Kidney tubule cell (primary cell): ENCODE measurements at places on chromosomes 2 and 18.

DNA sequence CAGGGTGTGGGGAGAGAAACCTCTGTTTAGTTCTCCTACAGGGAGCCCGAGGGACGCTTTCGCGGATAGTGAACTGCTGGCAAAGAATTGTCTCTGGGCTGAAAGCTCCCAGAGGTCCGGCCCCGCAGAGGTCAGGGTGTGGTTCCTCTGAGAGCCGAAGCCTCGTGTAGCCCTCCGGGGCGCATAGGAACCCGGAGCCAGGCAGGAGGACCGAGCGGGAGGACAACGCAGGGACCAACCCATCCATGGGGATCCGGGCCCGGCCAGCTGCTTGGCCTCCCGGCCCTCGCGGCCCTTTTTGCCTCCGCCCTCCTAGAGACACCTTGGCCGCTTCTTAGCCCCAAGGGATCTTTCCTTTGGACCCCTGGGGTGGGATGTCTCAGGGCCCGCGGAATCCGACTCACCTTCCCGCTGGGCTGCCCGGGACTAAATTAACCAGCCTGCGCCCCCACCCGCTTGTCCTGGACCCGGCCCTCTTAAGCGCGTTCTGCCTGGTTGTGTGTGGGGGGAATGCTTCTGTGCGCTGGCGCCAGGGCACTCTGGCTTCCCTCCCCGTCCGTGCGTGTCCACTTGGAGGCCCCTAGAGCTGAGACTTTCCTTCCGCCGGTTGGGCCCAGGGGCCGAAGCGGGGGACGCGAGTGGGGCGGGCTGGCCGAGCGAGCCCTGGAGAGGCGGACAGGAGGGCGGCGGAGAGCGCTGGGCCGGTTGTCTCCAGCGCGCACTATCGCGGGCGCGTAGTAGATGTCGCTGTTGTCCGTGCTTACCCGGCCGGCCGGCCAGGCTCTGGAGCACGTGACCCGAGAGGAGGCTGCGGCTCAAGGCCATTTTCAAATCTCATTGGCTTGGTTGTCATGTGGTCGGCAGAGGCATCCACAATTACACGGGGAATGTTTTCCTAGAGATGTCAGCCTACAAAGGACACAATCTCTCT lies at the start of gene HOXD10:
HOXD10 (plus strand) TSS at position 896 of the 931 bp plus-strand sequence. CDS start 56 bp downstream, outside the sequence.
- DNase-seq, result peak; percentile 93

DNA sequence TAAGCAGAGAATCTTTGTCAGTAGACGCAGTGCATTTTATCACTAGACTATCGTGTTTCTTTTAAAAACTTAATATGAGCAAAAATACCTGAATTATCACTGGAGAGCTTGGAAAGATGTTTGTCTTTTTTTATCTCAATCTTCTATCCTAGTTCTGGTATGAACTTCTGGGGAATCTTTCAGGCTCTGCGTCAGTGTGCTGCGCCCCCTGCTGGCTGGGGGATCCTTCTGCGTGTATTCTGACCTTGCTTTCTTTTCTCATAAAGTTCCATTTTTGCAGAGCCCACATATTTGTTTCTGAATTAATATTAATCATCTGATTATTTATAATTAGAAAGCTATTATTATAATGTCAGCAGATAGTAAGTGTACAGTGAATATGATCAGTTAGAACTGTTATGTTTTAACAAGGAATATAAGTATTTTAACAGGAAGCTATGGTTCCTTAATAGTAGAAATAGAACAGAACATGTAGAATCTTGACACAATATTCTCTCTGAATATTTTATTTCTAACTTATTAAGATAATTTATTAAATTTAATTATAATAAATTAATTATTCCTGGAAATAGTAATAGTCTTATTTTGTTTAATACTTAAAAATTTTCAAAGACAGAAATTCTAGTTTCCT lies 945.0 kb upstream of the CRIM1 start:
- DNase-seq, result peak; percentile 62

GRCh38 chr2:204289066-204289465 lies 256.2 kb upstream of the PARD3B start:
- DNase-seq, result no peak

- DNase-seq, result no peak
Observed at GRCh38 chr2:102834523-102835273, 72.9 kb downstream of the TMEM182 start.

DNA sequence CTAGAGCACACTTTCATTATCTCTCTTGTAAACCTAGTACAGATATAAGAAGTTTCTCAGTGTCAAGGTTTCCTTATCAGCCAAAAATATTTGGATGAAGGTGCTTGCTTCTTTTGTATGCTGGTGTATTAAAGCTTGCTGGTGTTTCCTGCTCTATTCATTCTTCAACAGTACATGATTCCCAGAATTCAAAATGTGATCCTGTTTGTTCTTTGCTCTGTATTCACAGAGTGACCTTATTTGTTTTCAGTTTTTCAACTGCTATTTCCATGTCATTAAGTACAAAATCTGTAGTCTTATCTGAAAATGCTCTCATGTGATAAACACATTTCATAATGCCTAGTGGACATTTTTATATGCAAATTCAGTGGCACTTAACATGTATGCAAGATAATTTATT lies 1185.8 kb downstream of the SUCLG1 start:
- DNase-seq, result no peak

DNA sequence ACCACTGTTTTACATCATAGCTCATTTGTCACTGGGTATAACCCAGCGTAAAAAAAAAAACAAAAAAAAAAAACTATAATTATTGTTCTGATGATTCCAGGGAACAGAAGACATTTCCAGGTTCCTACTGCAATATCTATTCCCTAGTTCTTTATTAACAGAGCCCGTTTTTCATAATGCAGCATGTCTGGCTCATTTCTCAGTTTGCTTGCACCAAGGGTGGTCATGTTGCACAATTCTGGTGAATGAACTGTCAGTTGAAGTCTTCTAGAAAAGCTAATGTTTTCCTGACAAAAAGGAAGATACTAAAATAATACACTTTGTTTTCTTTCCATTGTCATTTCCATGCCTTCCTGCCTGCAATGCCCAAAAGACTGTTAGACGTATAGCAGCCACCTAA lies 180.1 kb downstream of the RDH14 start:
- DNase-seq, result no peak

DNA sequence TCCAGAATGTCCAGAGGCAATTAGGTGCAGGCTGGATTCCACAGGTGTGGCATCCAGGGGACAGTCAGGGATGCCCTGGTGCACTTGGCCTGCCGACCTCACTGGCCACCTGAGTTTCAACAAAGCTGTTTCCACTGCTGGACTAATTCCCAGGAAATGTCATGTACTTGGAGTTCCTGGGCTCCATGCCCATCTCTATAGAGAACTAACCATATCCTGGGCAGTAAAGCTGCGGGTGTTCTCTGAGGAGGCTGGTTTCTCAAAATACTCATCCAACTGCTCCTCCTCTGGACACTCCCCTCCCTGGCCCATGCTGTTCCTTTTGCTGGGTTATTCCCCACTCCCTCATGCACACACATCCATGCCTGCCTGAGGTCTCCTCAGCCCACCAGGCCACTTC lies 161.9 kb upstream of the SKOR2 start:
- no peak for DNase-seq
